ENCODE measurements at places on chromosomes 11 and 22.

GRCh38 chr22:19823902-19824211 lies 30.8 kb downstream of the GNB1L start:
- no peak for DNase-seq

- no peak for DNase-seq
Measured at GRCh38 chr11:94653561-94653960, 86.4 kb downstream of the PIWIL4 start.

- DNase-seq = no peak
Measured at GRCh38 chr11:83072350-83073242, 899 bp upstream of the RAB30 start.

DNA sequence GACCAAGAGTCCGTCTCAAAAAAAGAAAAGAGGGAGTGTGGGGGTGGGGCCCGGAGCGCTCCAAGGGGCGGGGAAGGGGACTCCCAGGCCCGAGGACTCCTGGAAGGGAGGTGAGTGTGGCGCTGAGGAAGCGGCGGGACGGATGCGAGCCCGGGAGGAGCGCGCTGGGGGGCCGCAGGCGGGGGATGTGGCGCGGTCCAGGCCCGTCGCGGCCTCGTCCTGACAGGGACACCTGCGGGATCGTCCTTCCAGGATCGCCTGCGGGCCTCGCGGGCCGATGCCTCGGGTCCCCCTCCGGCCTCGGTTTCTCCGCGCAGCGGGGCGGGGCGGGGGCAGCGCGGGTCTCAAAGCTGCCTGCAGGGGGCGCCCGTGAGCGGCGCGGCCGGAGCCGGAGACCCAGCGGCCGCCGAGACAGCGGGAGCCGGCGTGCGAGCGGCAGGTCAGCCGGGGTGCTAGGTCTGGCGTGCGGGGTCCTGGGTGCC lies 3.8 kb upstream of the ADORA2A start:
- peak; percentile 19 for DNase-seq

DNA sequence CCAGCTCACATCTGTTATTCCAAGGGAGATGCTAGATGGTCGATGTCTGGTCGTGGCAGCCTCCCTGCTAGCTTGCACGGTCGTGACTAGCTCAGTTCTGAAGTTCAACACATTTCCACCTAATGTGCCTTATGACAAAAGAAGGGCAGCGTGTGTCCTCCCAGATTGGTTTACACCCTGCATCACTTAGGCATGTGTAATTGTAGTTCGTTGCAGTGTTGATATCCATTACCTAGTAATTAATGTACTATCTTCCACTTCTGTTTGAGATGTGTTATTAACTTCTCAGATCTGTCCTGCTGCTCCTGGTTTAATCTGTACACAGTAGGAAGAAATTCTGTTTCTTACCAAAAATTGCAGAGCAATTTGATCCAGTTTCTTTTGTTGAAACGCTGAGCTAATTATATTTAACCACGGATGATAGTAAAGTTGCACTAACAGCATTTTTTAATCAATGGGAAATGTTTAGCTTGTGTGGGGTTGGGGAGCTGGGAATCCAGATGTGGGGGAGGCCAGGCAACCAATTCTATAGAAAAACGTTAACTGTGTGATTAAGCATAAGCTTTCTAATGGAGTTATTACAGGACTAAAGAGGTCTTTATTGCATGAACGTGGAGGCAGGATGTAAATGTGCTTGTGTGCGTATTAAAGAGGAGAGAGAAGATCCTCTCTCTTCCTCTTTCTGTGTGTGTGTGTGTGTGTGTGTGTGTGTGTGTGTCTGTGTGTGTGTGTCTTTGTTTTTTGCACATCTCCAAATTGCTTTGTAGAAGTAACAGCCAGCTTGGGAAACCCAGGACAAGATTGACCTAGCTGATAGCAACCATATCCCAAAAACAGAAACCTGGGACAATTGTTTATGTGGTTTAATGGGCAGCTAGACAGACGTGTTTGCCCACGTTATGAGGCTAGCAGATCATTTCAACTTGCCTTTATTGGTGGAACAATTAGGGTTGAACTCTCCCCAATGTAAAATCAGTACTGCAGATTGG lies 145.7 kb upstream of the TTC12 start:
- peak; percentile 12 for DNase-seq

GRCh38 chr11:67310246-67311050 lies 7.1 kb downstream of the SSH3 start:
- no peak for DNase-seq

DNA sequence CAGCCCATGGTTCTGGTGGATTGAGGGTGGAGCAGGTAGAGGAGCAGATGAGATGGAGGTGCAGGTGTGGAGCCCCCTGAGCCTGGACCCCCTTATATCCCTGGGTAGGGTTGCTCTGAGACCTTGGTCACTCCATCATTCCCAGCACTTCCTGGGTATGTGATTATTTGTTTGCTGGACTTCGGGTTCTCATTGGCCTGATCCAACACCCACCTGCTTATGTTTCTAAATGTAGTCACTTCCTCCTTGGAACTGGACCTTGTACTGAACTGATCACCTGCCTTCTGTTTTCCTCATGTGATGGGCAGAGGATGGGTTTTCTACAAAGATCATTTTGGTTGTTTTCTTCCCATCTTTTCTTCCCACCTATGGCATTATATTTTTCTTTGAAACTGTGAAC lies at the start of gene KRTAP5-4:
TSS of gene KRTAP5-4 (minus strand) at position 53 of the 400 bp plus-strand sequence. CDS start at position 8, 45 bp downstream.
- no peak for DNase-seq

- DNase-seq = no peak
Measured at GRCh38 chr22:30747493-30747892, 52.8 kb downstream of the OSBP2 start.

- peak; percentile 1 for DNase-seq
Measured at GRCh38 chr22:33920197-33920540, at the start of gene LARGE1. TSS of gene LARGE1 (minus strand) at chr22:33920476.

DNA sequence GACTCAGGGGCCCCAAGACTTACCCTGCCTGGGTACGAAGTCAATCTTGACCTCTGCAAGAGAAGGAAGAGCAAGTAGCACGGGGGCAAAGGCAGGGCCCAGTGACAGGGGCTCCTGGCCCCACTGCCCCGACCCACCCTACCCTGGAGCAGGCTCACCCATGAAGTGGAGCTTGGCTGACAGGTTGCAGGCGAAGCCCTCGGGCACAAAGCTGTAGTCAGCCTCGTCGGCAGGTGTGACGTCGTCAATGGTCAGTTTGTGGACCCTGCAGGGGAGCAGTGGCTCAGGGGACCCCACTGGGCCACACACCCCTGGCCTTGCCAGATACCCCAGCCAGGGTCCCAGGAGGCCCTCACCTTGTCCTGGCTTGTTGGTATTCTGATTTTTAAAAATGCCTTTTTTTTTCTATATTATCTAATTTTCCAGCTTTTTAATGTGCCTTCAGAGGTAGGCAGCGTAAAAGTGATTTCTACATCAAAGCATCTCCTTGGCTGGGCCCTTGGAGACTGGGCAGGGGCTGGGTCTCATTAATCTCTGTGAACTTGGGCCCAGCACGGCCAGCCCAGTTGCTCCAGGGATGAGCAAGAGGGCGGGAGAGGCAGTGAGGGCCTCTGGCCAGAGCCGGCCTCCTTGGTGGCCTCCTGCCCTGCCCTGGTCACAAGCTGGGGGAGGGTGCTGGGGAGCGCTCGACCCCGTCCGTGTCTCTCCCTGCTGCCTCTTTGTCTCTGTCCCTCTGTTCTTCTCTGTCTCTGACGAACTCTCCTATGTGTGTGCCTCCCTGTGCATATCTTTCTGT lies 11.3 kb downstream of the MYBPC3 start:
- DNase-seq = no peak

DNA sequence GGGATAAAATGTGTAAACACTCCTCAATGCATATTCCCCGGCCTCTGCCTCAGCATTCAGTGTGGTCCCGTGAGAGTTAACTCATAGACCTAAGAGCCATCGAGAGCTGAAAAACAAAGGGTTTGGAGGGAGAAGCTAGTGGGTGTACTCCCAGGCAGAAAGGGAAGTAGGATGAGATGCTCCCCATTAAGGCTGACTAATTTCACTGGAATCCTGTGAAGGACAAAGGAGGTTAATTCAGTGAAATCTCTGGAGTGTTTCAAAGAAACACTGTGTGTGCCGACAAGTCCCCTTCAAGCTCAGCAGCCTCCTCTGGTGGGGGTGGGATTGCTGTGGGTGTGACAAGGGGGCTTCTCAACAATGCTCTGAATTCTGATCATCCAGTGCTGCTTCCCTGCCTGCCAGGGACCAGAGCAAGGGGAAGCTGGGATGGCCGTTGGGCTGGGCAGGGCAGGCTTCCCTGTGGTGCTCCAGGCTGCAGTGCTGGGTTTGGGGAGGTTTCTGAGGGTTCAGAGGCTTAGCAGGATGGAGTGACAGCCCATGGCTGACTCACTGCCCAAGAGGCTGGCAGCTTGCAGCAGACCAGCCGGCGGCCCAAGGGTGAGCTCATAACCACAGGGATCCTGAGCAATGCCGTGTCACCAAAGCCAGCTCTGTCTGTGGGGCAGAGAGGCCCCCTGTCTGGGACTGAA lies 61.4 kb upstream of the BMAL1 start:
- DNase-seq = peak; percentile 94

DNA sequence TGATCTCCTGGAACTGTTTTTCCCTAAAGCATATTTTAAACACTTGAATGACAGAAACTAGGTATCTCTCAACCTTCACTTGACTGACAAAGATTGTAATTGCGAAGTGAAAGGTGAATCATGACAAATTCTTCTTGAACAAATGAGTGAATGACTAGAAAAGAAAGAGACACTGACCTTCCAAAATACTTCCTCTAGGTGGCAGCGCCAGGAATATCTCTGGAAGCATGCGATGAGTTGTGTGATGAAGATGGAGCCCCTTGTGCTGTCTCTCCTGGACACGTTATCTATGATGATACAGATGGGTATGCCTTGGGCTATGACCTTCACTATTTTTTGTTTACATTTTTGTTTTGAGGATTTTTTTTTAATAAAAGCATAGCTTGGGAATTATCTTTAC lies 7.0 kb upstream of the CASP12 start:
- DNase-seq = no peak

DNA sequence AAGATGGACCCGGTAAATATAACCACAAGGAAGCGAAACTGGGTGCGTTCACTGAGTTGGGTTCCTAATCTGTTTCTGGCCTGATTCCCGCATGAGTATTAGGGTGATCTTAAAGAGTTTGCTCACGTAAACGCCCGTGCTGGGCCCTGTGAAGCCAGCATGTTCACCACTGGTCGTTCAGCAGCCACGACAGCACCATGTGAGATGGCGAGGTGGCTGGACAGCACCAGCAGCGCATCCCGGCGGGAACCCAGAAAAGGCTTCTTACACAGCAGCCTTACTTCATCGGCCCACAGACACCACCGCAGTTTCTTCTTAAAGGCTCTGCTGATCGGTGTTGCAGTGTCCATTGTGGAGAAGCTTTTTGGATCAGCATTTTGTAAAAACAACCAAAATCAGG lies 74.4 kb downstream of the NCAPD3 start:
- DNase-seq = no peak

GRCh38 chr11:35558513-35558912 lies 33.1 kb upstream of the PAMR1 start:
- no peak for DNase-seq

DNA sequence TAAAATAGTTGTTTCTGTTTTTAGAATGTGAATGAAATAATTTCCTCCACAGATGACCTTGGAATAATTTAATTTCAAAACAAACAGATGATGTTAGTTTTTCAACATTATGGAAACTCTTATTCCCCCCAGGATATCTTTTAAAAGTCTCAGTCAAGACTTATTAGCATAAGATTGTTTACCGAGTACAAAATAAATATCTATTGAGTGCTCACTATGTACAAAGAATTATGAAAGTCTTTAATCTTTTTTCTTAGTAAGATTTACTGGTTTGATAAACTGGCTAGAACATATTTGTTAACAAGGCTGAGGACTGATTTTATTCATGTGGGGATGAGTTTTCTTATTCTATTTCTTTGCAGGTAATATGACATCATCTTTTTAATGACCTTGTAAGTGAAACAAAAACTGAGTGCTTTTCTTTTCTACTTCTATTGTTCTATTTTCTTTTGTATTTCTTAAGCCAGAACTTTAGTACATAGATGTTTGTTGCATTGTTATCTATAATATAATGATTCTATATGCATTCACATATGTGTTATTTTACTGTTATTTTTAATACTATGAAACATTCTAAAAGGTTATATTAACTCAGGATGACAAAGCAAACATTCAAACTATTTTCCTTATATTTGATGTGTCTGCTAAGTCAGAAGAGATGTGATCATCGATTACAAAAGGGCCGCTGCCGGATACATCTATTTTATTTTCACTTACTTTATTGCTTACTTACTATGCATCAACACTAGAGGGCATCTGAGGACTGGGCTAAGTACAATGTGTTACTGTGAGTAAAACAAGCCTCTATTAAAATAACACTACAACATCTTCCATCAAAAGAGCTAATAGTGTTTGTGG lies 111.0 kb upstream of the ARHGAP42 start:
- peak; percentile 38 for DNase-seq

DNA sequence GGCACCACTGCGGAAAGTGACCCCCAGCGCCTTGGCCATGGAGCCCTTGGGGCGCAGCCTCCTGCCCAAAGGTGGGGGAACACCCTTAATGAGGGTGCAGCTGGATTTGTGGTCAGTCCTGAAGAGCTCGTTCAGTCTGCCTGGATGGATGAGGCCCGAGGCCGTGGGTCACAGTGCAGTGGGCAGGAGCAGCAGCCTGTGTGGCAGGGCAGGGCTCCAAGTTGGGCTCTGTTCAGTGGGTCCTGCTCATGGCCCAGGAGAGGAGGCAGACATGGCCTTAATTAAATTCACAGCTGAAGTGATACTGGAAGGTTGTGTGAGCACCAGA lies 33.3 kb downstream of the FAM83F start:
- no peak for DNase-seq

DNA sequence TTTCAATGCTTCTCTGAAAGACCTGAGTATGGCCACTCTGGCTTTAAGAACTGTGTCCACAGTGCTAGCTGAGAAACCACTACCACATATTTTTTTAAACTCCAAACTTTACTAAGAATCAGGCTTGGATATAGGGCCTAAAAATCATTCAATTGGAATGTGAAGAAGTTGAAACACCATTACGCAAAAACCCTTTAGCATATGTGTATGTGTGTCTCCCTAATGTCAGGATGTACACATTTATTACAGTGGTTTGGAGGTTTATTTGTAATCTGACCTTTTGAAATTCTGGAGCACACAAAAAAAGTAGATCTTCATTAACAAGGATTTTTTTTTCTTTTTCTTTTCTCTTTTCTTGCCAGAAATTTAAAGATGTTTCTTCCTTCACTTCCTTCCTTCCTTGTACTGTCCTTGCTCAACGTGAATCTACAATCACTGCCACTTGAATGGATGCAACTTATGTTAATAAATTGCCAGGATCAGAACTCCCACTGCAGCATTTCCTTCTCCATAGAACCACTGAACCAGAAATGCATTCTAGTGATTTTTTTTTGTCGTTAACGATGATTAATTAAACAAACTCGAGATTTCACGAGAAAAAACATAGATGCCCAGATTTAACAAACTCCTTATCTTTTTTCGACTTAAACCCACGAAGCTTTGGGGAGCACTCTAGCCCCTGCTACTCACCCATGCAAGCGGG lies 3.1 kb upstream of the ADM start:
- DNase-seq = no peak

All from inflammatory macrophage (primary cell).